ENCODE measurements at places on chromosomes 6 and 20.

DNA sequence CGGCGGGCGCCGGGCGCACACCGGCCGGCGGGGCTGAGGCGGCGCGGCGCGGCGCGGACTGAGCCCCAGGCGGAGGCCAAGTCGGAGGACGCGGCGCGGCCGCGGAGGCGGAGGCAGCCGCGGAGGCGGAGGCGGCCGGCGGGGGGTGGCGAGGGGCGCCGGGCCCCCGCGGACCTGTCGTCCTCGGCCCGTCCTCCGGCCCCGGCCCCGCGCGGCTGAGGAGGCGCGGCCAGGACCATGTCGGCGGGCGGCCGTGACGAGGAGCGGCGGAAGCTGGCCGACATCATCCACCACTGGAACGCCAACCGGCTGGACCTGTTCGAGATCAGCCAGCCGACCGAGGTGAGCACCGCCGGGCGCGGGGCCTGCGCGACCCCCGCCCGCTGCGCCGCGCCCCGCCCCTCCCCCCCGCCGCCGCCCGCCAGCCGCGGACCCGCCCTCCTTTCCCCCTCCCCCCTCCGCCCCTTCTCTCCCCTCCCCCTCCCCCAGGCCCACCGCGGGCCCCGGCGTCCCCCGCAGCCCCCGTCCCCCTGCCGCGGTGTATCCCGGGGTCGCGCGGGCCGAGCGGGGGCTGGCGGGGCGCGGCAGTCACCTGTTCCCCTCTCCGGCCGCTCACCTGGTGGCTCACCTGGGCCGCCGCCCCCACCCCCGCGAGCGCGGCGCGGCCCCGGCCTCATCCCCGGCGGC, at the start of gene AFDN:
TSS of gene AFDN (plus strand) at position 16 of the 687 bp plus-strand sequence. CDS start at position 238, 222 bp downstream.
- DNase-seq: peak; percentile 84

DNA sequence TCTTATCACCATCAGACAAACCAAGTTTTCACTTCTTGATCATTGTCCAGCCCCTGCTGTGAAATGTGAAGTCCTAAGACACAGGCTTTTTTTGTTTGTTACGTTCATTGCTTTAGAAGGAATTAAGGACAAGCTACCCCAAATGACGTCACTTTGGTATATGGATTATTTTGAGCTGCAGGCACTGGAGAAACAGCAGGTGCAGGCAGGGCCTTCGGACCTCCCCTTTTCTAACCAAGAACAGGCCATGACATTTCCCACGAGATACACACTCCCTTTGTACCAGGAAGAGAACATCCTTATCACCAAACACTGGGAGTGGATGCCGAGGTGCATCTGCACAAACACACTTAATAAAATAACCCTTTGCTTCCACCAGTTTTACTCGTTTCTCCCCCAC, 418.0 kb upstream of the SULF2 start:
- DNase-seq: no peak

- no peak for DNase-seq
Measured at GRCh38 chr6:8865451-8865850, 430.1 kb upstream of the SLC35B3 start.

- no peak for DNase-seq
Measured at GRCh38 chr20:49252556-49253350, 25.1 kb downstream of the ZNFX1 start.
